Skin of body (tissue), 3 donors: ENCODE measurements at places on chromosomes 11 and 22. TPM values are rescaled to one million over a fixed set of nuclear protein-coding genes. Genes with fewer than 3 reads are reported as not detected.

Gene CDC42BPG
- total RNA-seq, result 9.7 TPM

Gene AP1B1
- 27.0 TPM for total RNA-seq

Gene RHBDD3
- total RNA-seq, result 9.0 TPM

Gene IGLL5
- total RNA-seq, result not detected

Gene FAT3
- 17.2 TPM for total RNA-seq

Gene FGF4
- not detected for total RNA-seq

Gene SLC22A8
- total RNA-seq, result not detected
